LNCaP clone FGC (cell line): ENCODE measurements at places on chromosomes 7 and 10.
A peak's percentile ranks its signal among the peaks of the same experiment; 100 is the strongest.

GRCh38 chr7:140689199-140690152 lies 7.0 kb upstream of the NDUFB2 start:
- no peak for DNase-seq

DNA sequence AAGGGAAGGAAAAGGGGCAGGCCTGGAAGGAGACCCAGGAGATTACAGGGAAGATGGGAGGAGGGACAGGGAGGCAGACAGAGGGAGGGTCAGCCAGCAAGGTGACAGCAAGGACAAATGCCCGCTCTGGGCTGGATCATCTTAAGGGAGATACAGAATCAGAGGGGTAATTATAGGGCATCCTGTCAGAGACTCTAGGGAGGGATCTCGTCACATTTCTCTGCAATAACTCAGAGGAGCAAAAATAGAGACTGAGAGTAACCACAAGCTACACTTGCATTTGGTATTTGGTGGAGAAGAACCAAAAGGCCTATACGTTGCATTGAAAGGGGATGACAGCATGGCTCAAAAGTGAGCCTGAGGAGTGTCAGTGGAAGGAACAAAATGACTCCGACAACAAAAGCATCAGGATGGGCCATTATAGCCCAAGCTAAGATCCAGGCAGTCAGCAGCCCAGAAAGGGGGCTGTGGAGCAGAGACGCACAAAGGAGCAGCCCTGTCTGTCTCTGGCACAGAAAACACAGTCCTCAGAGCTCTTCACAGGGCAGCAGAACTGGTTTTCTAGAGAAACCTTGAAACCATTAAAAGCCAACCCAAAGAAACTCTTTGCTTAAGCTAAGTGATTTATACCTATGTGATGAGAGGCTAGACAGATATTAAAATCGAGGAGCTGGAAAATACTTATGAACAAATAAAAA lies 430.2 kb upstream of the VSTM2A start:
- DNase-seq = no peak

DNA sequence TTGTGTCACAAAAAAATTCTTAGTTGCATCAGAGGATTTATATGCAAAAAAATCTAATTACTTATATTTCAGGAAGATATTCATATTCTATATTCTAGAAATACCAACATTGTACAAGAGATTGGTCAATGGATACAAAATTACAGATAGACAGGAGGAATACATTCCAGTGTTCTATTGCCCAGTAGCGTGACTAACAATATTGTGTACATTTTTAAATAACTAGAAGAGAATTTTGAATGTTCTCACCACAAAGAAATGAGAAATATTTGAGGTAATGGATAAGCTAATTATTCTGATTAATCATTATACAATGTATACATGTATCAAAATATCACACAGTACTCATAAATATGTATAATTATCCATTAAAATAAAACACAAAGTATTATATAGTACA lies 253.3 kb downstream of the IPMK start:
- no peak for DNase-seq

GRCh38 chr10:122421742-122422141 lies 32.7 kb upstream of the ARMS2 start:
- DNase-seq = peak; percentile 25

GRCh38 chr7:50085344-50085743 lies 7.7 kb downstream of the ZPBP start:
- no peak for DNase-seq

- DNase-seq = no peak
Observed at GRCh38 chr7:22610951-22611757, 111.2 kb upstream of the STEAP1B start.

DNA sequence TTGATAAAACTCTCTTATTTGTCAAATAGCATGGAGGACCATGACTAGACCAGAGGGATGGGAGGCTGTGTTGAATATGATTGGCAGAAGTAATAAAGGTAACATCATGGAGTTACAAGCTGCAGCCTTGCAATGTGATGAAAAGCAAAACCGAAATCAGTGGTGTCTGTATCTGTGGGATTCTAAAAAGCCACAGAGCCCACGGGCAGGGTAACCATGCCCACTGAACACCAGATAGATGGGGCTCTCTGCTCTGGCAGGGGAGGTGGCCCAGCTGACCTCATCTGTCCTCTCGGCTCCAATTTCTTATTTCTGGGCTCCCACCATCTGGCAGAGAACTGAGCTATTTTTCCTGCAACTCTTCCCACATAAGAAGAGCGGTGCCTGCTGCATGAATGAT lies 1072.2 kb downstream of the GATA3 start:
- no peak for DNase-seq

DNA sequence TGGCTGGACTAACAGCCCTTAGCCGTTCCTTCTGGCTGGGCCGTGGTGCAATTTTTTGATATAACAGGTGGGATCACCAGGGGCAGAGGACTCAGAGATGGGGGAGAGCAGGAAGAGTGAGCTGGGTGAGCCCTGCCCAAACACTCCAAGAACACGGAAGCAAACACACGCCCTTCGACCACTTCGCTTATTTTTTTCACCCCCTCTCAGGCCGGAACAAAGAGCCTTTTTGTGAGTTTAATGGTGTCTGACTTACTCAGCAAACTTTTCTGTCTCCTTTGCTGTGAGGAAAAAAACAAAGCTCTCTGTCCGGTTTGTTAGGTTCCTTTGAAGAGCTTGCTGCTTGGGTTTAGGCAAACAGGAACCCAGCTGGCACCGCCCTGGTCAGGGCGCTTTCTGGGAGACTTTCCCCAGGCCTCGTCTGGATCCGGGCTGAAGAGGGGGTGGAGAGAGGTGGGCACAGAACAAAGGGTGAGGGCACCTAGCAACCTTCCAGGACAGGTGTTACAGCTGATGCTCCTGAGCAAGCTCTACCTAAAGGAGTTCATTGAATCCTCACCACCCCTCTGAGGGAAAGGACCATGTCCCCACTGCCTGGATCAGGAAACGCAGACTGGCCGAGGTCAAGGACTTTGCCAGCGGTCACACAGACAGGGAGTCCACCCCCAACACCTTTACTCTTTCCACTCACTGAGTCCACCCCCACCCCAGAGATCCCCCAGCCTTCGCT lies 23.3 kb downstream of the CALML3 start:
- peak; percentile 72 for DNase-seq

- peak; percentile 19 for DNase-seq
Observed at GRCh38 chr10:19845503-19846368, 29.5 kb downstream of the PLXDC2 start.

- DNase-seq = no peak
Observed at GRCh38 chr10:78844960-78845607, 223.7 kb upstream of the ZMIZ1 start.

DNA sequence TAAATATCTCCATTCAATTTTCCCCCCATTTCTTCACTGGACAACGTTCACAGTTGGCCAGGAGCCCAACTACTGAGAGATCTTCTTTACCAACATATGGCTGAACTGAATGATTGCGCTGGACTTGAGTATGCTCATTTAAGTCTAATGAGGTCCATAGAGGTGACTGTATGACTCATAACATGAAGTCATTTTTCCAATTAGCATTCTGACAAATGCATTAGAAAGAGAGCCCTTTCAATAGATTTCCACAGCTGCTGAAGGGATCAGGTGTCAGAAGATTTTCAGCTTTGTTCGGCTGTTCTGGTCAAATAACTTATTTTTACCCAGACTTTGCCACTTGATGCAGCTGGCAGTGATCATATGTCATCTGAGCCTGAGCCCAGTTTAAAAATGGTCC lies 438.0 kb downstream of the ETV1 start:
- DNase-seq = no peak

GRCh38 chr7:133434246-133434865 lies 181.5 kb downstream of the EXOC4 start:
- no peak for DNase-seq

- DNase-seq = no peak
Observed at GRCh38 chr7:157485361-157485831, 148.6 kb downstream of the DNAJB6 start.

GRCh38 chr7:1692515-1693418 lies 22.7 kb downstream of the ELFN1 start:
- DNase-seq = no peak

GRCh38 chr7:29929018-29929807 lies 60.4 kb downstream of the SCRN1 start:
- DNase-seq = no peak

DNA sequence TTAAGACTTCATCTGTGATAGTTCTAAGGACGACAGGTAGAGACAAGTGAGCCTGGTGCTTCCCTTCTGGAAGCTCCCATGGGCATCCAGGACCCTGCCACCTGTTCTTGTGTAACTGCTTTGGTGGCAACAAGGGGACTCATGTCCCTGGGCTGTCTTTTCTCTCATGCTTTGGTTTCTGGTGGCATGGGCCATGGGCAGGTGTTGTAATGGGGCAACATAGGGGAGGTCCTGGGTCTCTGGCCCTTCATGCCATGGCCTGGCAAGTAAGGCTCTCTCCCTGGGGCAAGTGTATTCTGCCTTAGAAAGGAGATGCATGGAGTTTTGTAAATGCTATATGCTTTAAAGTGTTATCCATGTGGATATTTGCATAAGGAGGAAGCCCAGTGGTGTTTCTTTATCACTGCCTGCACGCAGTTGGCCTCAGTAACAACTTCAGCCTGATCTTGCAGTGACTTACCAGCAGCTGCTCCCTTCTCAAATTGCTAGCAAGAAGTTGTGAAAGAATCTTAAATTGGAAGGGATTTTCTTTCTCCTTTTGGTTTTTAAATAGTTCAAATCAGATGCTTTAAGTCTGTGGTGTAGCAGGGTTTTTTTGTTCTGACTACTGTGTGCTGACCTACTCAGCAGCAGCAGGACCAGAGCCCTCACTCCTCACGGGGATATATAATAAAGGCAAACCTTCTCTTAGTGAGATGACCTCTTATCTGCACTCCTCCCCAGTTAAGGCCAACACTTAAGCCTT lies 39.9 kb downstream of the OGDH start:
- DNase-seq = no peak

DNA sequence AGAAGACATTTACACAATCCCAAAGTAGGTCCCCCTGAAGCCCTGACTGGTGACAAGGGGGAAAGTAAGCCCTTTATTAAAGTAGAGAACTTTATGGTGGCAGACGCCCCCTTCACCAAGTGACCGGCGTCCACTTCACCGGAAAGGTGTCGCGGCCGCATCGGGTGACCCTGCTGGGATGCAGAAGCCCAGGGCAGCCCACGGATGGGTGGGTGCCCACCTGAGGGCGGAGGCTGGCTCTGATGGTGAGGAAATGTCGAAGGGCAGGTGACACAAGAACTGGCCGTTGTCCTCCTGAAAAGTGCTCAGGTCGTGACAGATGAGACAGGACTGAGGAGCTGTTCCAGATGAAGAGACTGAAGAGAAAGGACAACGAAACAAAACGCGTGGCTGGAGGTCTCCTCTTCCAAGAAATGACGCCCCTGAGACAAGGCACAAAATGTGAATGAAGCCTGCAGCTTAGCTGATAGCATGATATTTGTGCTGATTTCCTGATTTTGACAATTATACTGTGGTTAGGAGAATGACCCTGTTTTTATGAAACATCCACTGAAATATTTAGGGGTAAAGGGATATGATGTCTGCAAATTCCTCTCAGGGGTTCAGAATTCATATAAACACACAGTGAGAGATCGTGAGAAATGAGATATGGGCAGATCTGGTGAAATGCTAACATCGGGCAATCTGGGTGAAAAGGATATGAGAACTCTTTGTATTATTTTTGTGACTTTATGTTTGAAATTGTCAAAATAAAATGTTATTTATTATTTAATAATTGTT lies 123.9 kb downstream of the PRKAG2 start:
- DNase-seq = no peak

GRCh38 chr10:60362461-60362860 lies 27.2 kb downstream of the ANK3 start:
- no peak for DNase-seq

DNA sequence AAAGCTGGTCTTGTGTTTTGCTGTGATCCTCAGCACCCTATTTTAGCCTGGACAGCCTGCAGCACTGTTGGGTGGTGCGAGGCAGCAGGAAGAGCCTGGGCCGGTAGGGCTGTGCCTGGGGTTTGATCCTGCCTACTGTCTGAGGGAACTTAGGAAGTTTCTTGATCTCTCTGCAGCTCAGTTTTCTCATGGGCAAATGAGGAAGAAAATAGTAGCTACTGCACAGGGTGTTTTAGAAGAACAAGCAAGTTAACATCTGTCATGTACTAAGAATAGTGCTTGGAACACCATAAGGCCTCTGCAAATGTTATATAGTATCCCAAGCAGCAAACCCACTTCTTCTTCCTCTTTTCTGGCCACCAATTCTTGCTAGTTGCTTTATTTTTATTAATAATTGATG lies 12.0 kb upstream of the AGR2 start:
- DNase-seq = no peak

- DNase-seq = no peak
Observed at GRCh38 chr7:141956084-141956483, 9.3 kb upstream of the CLEC5A start.
